ENCODE measurements at places on chromosomes 4 and X.

DNA sequence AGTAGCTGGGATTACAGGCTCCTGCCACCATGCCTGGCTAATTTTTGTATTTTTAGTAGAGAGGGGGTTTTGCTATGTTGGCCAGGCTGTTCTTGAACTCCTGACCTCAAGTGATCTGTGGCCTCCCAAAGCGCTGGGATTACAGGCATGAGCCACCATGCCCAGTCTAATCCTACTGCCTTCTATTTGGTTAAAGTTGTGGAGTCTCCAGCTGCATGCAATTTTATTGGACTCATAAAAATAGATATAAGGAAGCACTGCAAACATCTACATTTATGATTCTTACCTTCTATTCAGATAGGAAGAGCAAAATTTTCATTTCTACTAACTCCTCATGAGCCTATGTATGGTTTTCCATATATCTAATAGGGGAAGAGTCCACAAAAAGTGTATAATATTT is 13.7 kb downstream of the RIPPLY1 start:
- DNase-seq, result no peak

DNA sequence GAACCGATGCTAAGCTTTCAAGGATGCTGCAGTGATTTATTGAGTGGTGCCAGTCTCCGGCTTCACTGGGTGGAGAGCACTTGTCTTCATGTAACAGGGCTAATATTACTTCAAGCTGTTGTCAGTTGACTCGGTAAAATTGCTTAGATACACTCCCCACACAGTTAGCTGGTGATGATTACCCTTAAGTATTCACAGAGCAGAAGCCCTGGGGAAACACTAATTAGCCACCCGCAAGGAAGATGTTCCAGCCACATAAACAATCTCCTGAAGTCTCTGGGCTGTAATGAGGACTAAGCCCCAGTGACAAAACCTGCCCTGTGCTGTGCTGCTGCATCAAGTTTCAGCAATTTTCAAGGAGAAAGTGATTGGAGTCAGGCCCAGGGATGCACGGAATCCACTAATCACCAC is 37.3 kb upstream of the GK2 start:
- DNase-seq, result no peak

- no peak for DNase-seq
Measured at GRCh38 chr4:149291463-149291862, 524.2 kb downstream of the IQCM start.

- DNase-seq, result no peak
Measured at GRCh38 chr4:106978046-106978774, 57.9 kb downstream of the DKK2 start.

DNA sequence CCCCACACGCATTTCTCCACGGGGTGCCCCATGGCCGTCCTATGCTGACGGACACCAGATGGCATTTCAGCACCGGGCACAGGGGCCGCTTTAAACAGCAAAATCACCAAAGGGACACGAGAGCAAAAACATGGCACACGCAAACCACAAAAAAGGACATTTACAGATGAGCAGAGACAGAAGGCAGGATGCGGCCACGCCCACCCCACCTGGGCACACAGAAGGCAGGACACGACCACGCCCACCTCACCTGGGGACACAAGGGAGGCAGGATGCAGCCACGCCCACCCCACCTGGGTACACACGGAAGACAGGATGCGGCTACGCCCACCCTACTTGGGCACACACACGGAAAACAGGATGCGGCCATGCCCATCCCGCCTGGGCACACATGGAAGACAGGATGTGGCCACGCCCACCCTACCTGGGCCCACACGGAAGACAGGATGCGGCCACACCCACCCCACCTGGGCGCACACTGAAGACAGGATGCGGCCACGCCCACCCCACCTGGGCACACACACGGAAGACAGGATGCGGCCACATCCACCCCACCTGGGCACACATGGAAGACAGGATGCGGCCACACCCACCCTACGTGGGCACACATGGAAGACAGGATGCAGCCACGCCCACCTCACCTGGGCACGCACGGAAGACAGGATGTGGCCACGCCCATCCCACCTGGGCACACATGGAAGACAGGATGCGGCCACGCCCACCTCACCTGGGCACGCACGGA is 69.1 kb downstream of the FAM53A start:
- DNase-seq, result no peak
